ENCODE measurements at places on chromosomes 16 and 17.

GRCh38 chr17:49339354-49339753, 22.7 kb downstream of the ZNF652 start:
- DNase-seq, result no peak

- DNase-seq, result no peak
Observed at GRCh38 chr17:56217921-56218320, 64.6 kb downstream of the ANKFN1 start.

- no peak for DNase-seq
Observed at GRCh38 chr16:1079786-1080525, 7.4 kb downstream of the SSTR5 start.

DNA sequence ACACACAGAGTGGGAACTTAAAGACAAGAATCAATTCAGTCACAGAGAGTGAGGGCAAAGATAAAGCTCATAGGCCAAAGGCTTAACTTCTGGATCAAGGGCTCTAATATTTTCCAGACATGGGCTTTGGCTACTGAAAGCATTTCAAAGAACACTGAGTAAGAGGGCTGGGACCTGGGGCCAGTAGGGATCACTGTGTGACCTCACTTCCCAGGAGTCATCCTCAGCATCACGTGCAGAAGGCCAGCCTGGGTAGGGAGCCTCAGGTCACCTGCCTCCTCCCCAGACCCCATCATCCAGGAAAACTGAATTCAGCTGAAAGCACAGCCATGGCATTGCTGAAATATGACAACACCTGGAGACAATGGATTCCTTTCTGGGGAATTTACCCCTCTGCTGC, 163.5 kb downstream of the RAB11FIP4 start:
- DNase-seq, result no peak

DNA sequence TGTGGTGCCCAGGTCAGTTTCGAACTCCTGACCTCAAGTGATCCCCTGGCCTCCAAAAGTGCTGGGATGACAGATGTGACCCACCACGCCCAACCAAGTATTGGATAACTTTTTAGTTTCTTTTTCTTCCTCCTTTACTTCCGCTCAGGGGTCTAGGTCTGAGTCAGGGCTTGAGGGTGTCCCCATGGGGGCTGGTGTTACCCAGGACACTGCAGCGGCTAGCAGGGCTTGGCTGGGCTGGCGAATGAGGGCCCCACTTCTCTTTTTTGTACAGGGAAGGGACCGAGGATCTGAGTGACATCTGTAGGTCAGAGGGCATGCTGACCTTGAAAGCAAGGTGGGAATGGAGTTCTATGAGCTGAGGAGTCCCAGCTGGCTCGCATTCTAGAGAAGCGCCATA, 24.9 kb downstream of the RAB11FIP3 start:
- DNase-seq, result no peak

DNA sequence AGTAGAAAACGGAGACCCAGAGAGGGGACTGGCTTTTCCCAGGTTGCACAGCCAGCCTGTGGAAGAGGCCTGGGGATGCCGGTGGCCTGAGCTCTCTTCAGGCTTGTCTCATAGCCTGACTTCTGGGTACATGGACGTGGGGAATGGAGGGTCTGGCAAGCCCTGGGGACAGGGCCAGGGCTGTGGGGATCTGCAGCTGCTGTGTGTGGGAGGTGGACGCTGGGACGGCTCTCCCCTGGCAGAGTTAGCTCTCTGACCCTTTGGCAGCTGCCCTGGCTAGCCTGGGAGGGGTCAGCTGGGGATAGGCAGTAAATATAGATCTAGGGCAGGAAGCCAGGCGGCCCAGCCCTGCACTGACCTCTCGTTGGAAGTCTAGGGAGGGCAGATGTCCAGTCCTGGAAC, 20.5 kb downstream of the SLC4A1 start:
- no peak for DNase-seq

GRCh38 chr17:6240601-6241000, 170.4 kb downstream of the WSCD1 start:
- no peak for DNase-seq

DNA sequence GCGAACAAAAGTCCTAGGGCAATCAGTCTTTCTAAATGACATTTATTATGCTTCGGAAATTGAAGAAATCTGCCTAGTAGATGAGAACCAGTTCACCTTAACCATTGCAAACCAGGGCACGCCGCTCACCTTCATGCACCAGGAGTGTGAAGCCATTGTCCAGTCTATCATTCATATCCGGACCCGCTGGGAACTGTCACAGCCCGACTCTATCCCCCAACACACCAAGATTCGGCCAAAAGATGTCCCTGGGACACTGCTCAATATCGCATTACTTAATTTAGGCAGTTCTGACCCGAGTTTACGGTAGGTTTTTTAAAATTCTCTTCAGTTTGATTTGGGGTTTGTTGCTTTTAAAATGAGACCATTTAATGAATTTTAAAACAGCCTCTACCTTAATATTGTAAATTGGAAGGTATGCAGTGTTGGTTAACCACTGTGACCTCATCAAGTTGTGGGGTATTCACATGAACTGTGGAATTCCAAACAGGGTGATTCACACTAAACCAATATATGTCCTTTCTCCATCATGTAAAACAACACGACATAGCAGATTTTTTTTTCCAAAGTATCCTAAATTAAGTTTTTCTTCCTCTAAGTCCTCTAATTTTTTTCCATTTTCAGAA, 6.2 kb upstream of the EVI2A start:
- DNase-seq, result no peak

DNA sequence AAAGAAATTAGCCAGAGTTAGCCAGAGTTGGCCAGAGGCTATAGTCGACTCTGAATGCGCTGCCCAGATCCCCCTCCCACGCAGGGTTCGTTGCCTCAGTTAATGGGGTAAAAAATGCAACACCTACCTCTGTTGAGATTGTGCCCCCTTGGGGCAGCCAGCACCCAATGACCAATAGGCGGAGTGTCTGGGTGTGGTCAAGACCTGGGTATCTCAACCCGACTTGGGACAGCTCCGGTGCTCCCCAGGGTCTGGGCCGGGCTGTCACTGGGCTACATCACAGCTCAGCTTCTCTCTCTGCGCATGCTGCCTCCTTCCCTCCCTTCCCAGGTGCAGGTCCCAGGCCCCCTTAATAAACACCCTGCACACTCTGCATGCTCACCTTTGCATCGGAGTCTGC, 59.6 kb upstream of the GCSH start:
- DNase-seq, result no peak

DNA sequence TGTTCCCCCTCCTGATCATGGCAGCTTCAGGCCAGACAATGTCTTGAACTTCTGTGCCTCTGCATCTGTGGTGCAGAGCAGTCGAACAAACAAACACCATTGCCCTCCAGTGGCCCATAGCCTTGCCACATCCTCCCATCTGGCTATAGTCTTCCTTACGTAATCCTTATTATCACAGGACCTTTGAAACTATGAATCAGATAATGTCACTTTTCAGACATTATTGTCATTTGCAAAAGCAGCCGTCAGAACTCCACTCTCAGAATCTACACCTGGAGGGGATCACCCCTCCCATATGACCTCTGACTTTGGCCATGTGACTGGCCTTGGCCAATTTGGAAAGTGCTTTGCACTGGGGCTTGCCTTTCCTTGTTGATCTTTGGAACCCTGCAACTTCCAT, 387.3 kb downstream of the MAF start:
- no peak for DNase-seq

DNA sequence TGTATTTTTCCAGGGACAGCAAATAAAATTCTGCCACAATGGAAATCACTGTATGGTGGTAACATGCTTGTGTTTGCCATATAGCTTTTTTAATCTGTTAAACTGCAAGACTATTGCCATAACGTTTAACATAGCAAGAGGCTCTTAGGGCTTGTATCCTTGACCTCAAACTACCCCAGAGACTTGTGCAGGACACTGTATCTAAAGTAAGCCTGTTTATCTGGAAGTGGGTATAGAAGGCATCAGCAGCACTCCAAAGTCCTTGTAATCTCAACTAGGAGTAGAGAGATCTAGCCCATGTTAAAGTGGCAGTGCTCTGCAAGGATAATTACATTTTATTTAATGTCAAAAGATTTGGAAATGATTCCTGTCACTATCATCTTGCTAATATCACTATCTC, 1424.1 kb downstream of the CDH11 start:
- no peak for DNase-seq

DNA sequence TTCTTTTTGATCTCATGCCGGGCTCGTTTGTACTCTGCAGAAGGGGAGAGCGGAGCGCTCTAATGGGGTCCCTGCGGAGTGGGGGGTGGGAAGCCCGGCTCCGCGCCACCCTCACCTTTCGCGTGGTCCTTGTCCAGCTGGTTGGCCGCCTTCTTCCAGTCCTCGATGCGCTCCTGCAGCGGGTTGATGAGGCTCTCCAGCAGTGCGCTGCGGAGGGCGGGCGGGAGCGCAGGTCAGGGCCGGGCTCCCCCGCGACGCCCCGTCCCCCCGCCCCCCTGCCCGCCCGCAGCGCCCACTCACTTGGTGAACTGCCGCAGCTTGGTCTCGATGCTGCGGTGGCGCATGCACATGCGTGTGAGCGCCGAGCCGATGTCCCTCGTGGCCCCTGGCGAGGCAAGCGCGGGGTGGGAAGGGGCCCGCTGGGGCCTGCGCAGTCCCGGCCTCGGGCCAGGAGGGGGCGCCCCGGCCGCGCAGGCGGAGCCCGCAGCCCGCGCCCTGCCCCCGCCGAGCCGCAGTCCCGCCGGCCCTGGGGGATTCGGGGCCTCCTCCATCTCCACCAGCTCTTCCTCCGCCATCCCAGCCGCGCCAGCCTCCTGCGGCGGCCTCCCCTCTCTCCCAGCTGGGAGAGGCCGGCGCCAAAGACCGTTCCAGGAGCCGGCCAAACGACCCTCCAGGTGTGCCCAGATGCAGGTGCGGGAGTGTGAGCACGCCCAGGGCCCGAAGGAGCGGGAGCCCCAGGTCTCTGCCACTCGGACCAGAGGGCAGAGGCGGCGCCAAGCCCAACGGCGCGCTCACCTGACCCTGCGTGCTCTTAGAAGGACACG, 6.0 kb downstream of the MTSS2 start:
- no peak for DNase-seq

DNA sequence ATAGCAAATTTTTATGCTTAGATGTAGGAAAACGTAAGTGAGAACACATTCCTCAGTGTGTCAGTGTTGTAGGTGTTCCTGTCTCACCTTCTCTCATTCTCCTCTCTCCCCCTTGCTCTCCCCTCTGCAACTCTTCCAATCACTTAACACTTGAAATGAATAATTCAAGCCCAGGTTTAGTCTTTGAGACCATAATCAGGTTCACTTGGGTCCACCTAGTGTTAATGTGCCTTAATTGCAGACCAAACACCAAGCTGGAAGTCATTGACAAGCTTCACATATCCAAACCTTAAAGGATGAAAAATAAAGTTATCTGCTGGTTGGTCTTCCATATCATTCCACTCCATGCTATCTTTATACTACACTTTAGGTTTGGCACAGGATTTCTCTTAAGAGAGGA, 37.0 kb downstream of the STXBP4 start:
- no peak for DNase-seq

DNA sequence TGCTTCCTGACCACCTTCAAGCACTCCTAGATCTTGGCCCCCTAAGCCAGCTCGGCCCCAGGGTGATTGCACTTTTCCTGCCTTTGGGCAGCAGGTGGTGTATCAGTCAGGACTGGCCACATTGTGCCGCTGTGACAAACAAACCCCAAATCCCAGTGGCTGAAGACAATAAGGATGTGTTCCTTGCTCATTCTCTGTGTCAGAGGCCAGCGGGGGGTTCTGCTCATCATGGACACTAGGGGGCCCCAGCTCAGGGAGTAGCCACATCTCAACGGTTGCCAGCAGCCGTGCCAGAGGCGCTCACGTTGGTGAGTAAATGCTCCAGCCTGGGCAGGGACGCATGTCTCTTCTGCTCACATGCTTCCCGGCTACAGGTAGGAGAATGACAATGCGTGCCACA, 60.4 kb downstream of the ZDHHC7 start:
- no peak for DNase-seq

- no peak for DNase-seq
Observed at GRCh38 chr16:48013491-48013901, 142.3 kb downstream of the ABCC12 start.

DNA sequence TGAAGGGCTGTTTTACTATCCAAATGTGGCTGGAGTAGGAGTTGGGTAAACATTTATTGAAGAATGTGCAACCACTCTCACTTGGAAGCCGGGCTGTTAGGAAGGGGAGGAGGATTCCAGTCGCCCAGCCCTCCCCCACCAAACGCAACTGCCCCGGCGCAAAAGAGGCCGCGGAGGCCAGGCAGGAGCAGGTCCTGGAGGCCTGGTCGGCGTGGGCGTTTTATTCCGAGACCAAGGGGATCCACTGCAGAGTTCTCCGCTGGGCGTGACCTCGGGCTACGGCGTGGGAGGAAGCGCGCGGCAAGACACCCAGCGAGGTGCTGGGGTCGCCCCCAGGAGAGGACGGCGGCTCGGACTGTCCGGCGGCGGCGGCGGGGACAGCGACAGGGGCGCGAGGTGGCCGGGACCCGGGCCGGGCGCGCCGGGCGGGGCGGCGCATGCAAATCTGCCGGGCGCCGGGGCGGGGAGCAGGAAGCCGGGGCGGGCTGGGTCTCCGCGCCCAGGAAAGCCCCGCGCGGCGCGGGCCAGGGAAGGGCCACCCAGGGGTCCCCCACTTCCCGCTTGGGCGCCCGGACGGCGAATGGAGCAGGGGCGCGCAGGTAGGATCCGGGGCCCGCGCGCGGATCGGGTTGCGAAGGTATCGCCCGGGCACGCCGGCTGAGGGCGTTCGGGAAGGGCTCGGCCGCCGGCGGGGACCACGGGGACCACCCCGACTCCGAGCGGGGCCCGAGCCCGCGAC, at the start of gene IL4R:
IL4R (plus strand) TSS at position 553 of the 739 bp plus-strand sequence. CDS start 26,230 bp downstream, outside the sequence.
- no peak for DNase-seq

GRCh38 chr17:50787106-50787505, 19.8 kb upstream of the ANKRD40CL start:
- no peak for DNase-seq

DNA sequence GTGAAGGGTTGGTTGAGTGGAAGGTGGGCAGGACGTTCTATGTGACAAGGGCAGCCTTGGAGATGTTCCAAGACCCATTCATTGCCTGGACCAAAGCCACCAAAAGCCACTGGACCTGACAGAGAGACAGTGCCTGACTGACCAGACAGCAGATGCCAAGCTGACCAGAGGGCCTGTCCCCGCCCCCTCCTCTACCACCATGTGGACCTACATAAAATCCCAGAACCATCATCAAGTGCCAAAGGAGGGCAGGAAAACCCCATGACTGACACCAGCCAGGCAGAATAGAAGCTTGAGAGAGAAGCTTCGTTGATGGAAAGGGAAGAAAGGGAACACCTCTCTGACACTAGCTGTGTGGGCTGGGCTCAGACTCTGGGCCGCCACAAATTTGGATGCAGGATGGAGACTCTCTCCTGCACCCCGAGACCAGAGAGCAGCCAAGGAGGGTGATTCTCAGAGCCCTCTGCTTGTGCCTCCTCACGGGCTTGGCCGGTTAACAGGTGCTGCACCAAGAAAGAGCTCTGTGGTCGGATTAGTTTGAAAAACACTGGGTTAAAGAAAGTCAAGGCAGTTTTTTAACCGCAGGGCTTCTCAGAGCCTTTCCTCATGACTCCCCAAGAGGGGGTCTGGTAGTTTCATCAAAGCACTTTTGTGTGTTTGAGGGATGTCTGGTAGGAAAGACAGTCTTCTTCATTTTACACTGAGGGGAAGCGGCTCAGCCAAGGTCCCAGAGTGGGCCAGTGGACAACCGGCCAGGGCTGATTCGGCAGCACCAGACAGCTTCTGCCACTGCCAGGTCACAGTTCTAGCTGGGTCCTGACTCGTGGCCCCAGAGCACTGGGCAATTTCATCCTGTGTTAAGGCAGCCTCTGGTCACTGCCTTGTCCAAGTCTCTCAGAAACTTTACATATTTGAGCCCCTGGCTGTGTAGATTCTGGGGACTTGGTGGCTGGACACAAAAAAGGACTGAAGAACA, 1.7 kb downstream of the TNFRSF13B start:
- no peak for DNase-seq

- DNase-seq, result no peak
Observed at GRCh38 chr17:57605675-57606105, 139.4 kb downstream of the CCDC182 start.
